ENCODE measurements at places on chromosomes 12 and 14. TPM values are rescaled to one million over a fixed set of nuclear protein-coding genes. Genes with fewer than 3 reads are reported as not detected.

GRCh38 chr14:82421286-82421685 lies 887.6 kb upstream of the SEL1L start:
- no peak overlapping the region for H3K4me3 ChIP-seq
- no peak overlapping the region for H3K27ac ChIP-seq
- H3K4me1 ChIP-seq = no peaks in the 10 kb centered on the region

DNA sequence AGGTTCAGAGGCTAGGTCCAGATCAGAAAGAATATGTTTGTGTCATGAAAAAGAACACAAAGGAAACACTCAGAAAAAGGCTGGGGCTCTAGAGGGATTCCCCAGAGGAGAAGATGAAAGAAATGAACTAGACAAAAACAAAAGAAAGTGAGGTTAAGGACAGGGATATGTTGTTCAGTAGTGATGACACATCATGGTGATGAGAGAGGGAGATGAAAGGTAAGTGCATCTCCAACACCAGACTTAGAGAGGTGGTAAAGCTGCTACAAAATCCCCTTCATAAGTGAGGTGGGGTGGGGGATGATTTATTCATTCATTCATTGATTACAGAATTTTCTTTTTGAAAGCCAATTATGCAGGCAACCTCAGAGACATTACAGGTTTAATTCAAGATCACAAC lies 19.6 kb upstream of the SLC8A3 start:
- H3K4me1 ChIP-seq = no peaks in the 10 kb centered on the region
- no peak for DNase-seq
- H3K27ac ChIP-seq = no peak overlapping the region
- H3K27me3 ChIP-seq = no peaks in the 10 kb centered on the region
- no peak overlapping the region for H3K4me3 ChIP-seq
- no peaks in the 10 kb centered on the region for H3K36me3 ChIP-seq

IL23A gene
- total RNA-seq = 26.9 TPM

DNA sequence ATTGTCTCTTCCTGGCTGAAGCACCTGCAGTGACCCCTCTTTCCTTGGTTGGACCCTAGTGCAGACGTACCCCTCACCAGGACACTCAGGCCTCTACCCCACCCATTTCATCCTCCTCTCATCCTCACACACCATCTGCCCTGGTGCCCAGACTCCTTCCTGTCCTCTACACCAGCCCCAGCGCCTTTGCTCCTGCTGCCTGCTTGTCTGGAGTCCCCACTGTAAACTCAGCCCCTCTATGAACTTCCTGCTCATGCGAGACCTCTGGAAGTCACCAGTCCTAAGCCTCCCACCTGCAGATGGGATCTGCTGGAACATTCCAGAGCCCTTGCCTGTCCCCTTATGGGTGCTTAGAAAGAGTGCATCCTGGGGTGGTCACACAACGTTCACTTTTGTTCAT lies 242.5 kb downstream of the ADGRD1 start:
- no peak overlapping the region for H3K4me3 ChIP-seq
- no peaks in the 10 kb centered on the region for H3K27me3 ChIP-seq
- H3K4me1 ChIP-seq = no peaks in the 10 kb centered on the region
- no peak overlapping the region for H3K27ac ChIP-seq
- no peaks in the 10 kb centered on the region for H3K36me3 ChIP-seq

DNA sequence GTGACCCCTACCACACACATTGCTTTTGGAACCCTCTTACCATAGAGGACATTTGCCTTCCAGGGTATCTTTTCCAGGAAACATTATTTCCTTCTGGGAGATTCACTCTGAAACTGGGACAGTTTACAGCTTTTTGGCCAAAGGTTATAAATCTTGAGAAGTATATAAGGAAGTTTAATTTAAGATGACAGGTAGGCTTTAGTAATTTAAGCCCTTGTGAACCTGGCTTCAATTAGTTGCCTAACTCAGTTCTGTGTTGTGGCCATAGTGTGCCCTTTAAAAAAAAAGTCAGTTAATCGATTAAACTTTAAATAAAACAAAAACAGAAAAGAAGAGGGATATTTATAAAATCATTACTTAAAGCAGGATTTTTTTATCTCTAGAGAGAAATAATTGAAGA lies 142.9 kb downstream of the NAV3 start:
- H3K27ac ChIP-seq = no peak overlapping the region
- H3K36me3 ChIP-seq = no peaks in the 10 kb centered on the region
- no peak overlapping the region for H3K4me3 ChIP-seq
- no peaks in the 10 kb centered on the region for H3K27me3 ChIP-seq
- no peak for DNase-seq

GRCh38 chr12:57620936-57621496 lies 9.8 kb downstream of the ARHGEF25 start:
- H3K4me3 ChIP-seq = peak overlapping the region; percentile 59
- no peak for DNase-seq
- H3K4me1 ChIP-seq = peaks cover 30% of the 10 kb centered on the region
- H3K27ac ChIP-seq = no peak overlapping the region
- H3K36me3 ChIP-seq = no peaks in the 10 kb centered on the region
- H3K27me3 ChIP-seq = peaks cover 70% of the 10 kb centered on the region

DNA sequence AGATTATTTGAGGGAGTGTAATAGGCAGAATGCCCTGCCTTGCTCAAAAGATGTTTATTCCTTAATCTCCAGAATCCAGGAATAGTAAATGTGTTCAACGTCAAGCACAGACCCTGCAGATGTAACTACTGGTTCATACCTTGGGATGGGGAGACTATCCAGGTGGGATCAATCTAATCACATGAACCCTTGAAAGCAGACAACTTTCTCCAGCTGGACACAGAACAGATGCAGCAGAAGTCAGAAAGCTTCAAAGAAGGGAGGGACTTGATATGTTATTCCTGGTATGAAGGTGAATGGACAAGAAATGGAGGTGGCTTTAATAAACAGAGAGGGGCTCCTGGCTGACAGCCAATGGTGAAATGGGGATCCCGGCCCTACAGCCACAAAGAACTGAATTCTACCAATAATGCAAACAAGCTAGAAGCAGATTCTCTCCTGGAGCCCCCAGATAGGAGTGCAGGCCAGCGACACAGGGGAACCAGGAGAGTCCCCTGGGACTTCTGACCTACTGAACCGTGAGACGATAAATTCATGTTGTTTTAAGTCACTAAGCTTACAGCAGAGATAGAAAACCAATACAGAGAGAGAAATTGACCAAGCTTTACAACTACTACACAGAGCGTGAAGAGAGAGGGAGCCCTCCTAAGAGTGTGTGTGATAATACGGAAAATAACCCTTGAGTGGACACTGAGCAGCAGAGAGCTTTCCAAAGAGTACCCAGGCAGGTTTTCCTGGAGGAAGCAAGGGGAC lies 133.5 kb upstream of the TMEM132C start:
- no peaks in the 10 kb centered on the region for H3K27me3 ChIP-seq
- no peaks in the 10 kb centered on the region for H3K36me3 ChIP-seq
- H3K4me3 ChIP-seq = no peak overlapping the region
- no peaks in the 10 kb centered on the region for H3K4me1 ChIP-seq

- no peaks in the 10 kb centered on the region for H3K27me3 ChIP-seq
- no peak overlapping the region for H3K27ac ChIP-seq
- no peaks in the 10 kb centered on the region for H3K36me3 ChIP-seq
- no peak for DNase-seq
These were observed 388.3 kb upstream of the GARIN6 start for GRCh38 chr12:99259040-99259934.

DNA sequence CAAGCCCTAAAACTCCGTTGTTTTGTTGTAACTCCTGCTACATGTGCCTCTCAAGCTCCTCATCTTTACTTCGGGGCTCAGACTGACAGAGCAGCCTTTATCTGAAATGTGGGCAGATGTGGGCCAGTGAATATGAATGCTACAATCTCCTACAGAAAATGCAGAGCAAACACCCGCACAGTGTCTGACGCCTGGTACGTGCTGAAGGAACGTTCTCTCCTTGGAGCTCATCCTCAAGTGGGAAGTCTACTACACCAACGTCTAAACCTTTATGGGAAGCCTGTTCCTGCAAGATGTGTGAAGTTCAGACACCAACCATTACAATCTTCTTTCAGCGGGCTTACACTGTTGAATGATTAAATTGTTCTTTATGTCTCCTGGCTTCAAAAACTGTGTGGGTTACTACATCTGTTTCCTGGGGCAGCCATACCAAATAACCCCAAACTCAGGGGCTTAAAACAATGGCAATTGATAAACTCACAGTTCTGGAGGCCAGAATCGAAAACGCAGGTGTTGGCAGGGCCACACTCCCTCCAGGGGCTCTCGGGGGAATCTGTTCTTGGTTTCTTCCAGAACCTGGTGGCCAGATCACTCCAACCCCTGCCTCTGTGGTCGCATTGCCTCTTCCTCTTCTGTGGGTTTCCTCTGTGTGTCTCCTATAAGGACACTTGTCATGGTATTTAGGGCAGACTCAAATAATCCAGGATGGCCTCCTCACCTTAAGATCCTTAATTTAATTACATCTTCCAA lies 179.7 kb upstream of the PLXNC1 start:
- no peaks in the 10 kb centered on the region for H3K4me1 ChIP-seq
- H3K36me3 ChIP-seq = no peaks in the 10 kb centered on the region
- H3K27me3 ChIP-seq = no peaks in the 10 kb centered on the region

PLD4 gene
- total RNA-seq = 0.04 TPM

- H3K27ac ChIP-seq = no peak overlapping the region
- DNase-seq = peak; percentile 17
- H3K36me3 ChIP-seq = no peaks in the 10 kb centered on the region
- no peaks in the 10 kb centered on the region for H3K27me3 ChIP-seq
- peaks cover 39% of the 10 kb centered on the region for H3K4me1 ChIP-seq
- H3K4me3 ChIP-seq = no peak overlapping the region
These were observed 323.4 kb downstream of the VRK1 start for GRCh38 chr14:97120611-97121031.

GALNT8 gene
- total RNA-seq = 0.22 TPM

CCDC197 gene
- total RNA-seq = not detected

TMEM119 gene
- total RNA-seq = not detected

HOXC5 gene
- total RNA-seq = not detected

GRCh38 chr14:92247947-92248346 lies 75.0 kb upstream of the SLC24A4 start:
- DNase-seq = no peak
- H3K4me3 ChIP-seq = no peak overlapping the region
- no peaks in the 10 kb centered on the region for H3K36me3 ChIP-seq
- no peaks in the 10 kb centered on the region for H3K27me3 ChIP-seq
- H3K27ac ChIP-seq = no peak overlapping the region
- H3K4me1 ChIP-seq = no peaks in the 10 kb centered on the region

BIN2 gene
- total RNA-seq = 55.9 TPM

PRH2 gene
- not detected for total RNA-seq

DNA sequence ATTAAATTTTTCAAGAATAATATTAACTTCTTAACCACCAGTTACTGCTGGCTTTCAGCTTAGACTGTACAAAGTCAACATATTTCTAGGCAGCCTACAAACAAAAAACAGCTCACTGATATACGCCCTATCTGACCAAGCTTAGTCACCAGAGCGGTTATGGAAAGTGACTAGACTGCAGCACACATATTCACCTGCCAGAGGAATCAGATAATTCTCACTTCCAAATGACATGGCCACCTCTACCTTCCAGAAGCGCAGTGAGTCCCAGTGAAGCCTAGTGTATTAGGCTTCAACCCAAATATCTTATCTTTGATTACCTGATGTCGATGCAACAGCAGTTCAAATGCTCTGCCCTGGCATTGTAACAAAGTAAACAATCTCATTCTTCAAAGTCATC lies 8.5 kb downstream of the STXBP6 start:
- H3K27me3 ChIP-seq = no peaks in the 10 kb centered on the region
- H3K36me3 ChIP-seq = no peaks in the 10 kb centered on the region
- no peaks in the 10 kb centered on the region for H3K4me1 ChIP-seq

BATF gene
- total RNA-seq = 172 TPM

PRPH gene
- not detected for total RNA-seq

MOAP1 gene
- 17.4 TPM for total RNA-seq

GRCh38 chr14:55701638-55702037 lies 121.6 kb downstream of the KTN1 start:
- H3K27me3 ChIP-seq = no peaks in the 10 kb centered on the region
- no peaks in the 10 kb centered on the region for H3K4me1 ChIP-seq
- no peak overlapping the region for H3K4me3 ChIP-seq
- no peaks in the 10 kb centered on the region for H3K36me3 ChIP-seq
- DNase-seq = no peak

NOP9 gene
- total RNA-seq = 44.1 TPM

GRCh38 chr14:88351966-88352691 lies 29.1 kb upstream of the KCNK10 start:
- H3K4me1 ChIP-seq = no peaks in the 10 kb centered on the region
- no peak for DNase-seq
- no peaks in the 10 kb centered on the region for H3K36me3 ChIP-seq
- H3K4me3 ChIP-seq = no peak overlapping the region
- H3K27ac ChIP-seq = no peak overlapping the region

DNA sequence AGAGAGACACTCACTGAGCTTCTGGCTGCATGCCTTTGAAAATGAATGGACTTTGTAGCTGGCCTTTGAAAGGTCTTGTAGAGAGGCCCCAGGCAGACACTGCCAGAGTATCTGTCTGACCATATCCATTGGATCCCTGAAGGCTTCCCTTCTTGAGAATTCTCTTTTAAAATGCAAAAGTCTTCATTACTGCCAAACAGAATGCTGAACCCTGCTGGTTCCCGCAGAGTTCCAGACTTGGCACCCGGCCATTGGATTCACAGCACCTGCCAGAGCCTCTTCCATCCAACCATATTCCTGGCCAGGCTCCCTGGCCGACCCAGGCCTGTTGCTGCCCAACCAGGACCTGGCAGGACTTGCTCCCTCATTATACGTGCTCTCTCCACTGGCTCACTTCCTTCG lies 182.5 kb downstream of the GXYLT1 start:
- no peaks in the 10 kb centered on the region for H3K27me3 ChIP-seq
- H3K36me3 ChIP-seq = no peaks in the 10 kb centered on the region
- no peak overlapping the region for H3K27ac ChIP-seq
- DNase-seq = no peak
- no peaks in the 10 kb centered on the region for H3K4me1 ChIP-seq

DNA sequence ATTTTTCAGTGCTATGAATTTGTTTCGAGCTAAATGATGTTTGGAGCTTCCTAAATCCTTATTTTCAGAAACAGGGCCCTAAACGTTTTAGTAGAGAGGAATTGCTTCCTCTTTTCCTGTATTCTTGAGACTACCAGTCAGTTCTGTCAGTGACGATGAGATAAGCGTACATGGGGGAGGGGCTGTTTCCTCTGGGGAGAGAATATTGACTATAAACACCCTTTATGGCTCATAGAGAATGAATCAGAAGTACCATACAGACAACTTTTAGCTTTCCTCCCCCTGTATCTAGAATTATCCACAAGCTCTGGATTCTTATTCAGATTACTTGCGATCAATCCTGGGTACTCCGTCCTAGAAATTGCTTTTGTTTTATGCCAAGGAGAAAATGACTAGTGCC lies 5.1 kb downstream of the TBK1 start:
- H3K36me3 ChIP-seq = no peaks in the 10 kb centered on the region
- H3K4me1 ChIP-seq = peaks cover 44% of the 10 kb centered on the region
- no peaks in the 10 kb centered on the region for H3K27me3 ChIP-seq
- no peak for DNase-seq
- no peak overlapping the region for H3K4me3 ChIP-seq

PPP4R4 gene
- total RNA-seq = 1.2 TPM

HOXC6 gene
- not detected for total RNA-seq

PTHLH gene
- 0.33 TPM for total RNA-seq

NGB gene
- total RNA-seq = not detected

AQP5 gene
- not detected for total RNA-seq

Measured in CD8-positive, alpha-beta memory T cell (primary cell).